Hepatocyte (in vitro differentiated cells): ENCODE measurements at places on chromosomes 5 and 9.
A peak's percentile ranks its signal among the peaks of the same experiment; 100 is the strongest.

GRCh38 chr5:178198706-178199105, 5.6 kb upstream of the HNRNPAB start:
- no peak for DNase-seq

DNA sequence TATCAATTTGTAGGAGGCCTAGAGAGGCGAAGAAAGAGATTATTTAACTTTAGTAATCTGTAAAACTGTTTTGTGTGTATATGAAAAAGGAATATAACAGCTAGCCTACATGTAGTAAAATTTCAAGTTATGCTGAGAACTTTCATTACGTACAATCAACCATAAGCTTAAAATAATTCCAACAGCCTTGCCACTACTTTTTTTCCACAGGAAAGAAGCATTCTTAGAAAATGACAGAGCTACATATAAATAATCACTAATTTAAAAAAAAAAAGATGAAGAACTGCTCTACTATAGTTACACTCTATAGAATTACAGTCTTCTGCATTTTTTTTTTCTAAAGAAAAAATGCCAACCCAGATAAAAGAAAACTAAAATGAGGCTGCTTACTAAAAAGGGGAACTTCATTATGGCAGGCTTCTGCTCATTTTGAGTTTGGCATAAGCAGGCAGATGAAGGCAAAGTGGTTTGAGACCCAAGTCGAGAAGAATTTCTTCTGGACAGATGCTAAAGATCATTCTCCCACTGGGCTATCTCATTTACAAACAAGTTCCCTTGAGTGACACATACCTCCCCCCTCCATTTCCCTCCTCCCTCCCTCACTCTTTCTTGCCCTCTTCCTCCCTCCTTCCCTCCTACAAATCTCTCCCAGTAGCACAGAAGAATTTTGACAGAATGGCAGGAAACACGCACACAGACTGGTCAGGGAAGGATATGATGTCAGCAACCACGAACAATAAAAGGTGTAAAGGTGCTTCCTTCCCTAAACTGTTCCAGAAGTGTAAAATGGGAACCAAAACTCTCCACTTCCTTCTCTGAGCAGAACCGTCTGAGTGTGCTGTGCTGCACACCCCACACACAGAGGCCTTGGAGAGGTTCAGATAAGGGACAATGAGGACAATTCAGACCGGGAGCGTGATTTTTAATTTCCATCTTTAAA, 56.1 kb downstream of the MEF2C start:
- DNase-seq, result peak; percentile 8

GRCh38 chr5:181120761-181121160, 10.2 kb downstream of the OR2V1 start:
- no peak for DNase-seq

DNA sequence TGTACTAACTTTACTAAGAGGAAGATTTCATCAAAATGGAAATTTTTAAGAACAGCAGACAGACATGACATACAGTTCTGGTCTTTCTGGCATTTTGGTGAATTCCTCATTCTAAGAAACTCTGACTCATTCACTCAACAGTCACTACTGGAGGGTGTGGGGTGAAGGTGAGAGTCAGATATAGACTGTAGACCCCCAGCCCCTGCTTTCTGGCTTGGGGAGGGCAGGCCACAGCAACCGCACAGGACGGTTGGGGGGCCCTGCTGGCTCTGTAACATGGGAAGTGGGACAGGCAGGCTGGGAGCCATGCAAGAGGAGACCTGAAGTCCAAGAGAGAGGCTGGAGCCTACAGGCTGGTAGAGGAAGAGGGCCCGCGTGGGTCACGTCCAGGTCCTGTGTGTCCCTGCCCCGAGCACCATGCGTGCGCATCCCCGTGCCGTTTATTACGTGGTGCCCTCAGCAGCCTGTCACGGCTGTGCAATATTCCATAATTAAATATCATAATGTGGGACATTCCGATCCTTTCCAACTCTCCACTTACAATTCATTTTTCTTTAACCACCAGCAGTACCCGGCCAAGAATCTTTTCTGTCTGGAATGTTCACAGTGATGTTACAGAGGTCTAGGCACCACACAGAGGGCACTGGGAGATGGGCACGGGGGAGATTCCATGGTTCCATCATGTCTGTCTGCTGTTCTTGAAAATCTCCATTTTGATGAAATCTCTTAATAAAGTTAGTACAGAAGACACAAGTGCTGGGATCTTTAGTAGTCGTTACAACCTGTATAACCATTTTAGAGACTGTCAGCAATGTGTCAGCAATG, 75.5 kb downstream of the SEMA4D start:
- DNase-seq, result no peak

DNA sequence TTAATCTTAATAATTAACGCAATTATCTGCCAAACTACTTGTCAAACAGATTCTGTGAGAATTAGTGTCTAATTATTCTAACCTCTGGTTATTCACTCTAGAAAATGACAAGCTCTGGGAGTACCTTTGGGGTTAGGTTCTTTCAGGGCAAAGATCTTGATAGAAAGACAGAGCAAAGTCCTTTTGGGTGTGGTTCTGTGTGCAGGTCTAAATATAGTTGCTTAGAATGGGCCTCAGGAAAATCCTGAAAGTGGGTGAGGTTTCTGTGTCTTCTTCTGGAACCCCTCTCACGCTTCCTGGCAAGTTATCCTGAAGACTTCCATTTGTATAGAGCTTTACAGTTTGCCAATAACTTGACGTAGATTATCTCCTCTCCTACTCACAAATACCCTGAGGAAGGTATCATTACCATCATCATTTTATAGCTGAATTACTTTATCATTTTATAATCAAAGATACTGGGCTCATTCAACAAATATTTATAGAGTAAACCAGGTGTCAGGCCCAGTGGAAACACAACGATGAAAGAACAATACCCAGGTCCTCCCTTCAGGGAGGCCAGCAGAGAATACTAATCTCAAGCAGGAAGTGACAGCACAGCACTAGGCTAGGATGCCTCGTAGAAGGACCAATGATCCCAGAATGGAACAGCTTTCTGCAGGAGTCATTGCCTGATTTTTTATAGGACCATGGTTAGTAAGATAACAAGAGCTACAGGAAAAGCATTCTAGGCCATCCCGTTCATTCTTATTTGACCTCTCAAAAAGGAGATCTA, 27.6 kb upstream of the LHFPL2 start:
- peak; percentile 27 for DNase-seq
